ENCODE measurements at places on chromosomes 3 and 15.

- no peaks in the 10 kb centered on the region for H3K27me3 ChIP-seq
- no peak overlapping the region for H3K27ac ChIP-seq
- peaks cover 90% of the 10 kb centered on the region for H3K36me3 ChIP-seq
- no peak overlapping the region for H3K4me3 ChIP-seq
- H3K4me1 ChIP-seq: no peaks in the 10 kb centered on the region
These were observed 8.9 kb upstream of the FAM131A start for GRCh38 chr3:184328516-184328915.

GRCh38 chr3:126348308-126348920, 8.8 kb downstream of the KLF15 start:
- H3K4me1 ChIP-seq: no peaks in the 10 kb centered on the region
- DNase-seq: no peak
- H3K27ac ChIP-seq: no peak overlapping the region
- H3K27me3 ChIP-seq: no peaks in the 10 kb centered on the region
- no peak overlapping the region for H3K4me3 ChIP-seq

DNA sequence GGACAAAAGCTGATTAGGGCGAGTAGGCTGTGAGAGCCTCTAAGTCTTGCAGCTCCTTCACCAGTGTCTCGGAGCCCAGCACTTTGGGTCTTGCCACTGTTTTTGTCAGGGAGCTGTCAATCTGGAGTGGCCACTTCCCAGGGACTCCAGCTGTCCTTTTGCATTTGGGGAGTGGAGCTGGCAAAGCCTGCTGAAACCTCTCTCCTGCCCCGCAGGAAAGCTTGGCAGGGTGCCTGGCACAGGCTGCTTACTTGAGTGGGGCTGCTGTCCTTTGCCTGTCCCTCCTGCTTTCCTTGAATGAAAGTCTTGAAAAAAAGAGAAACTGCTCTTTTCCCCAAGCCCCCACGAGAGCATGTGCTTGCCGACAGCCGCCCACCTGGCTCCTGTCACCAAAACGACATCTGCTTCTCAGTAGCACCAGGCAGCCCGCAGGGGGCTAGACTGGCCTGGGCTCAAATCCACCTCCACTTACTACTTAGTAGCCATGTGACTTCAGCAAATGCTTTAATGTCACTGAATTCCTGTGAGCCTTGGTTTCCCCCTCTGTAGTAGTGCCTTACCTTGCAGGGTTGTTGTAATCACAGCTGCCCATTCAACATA, 13.7 kb downstream of the USP13 start:
- H3K27ac ChIP-seq: peak overlapping the region; percentile 74
- no peak overlapping the region for H3K4me3 ChIP-seq
- H3K27me3 ChIP-seq: no peaks in the 10 kb centered on the region
- H3K36me3 ChIP-seq: no peaks in the 10 kb centered on the region
- peak; percentile 79 for DNase-seq

DNA sequence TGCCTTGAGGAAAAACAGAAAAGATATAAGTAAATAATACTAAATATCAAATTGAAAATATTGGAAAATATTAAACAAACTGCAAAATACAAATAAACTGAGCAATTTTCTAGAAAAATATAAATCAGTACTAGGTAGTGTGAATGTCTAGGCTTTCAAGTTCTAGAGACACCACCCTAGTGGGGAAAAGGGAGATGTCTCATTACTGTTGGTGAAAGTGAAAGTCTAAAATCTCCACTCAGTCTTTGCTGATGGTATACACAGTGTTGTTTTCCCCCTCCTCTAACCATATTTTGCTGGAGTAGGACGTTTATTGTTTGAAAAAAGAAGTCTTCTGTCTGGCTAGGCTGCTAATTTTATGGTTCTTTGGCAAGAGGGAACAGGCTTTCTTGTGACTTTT, 1368.9 kb downstream of the OTOL1 start:
- no peak overlapping the region for H3K4me3 ChIP-seq
- no peak overlapping the region for H3K27ac ChIP-seq
- no peak for DNase-seq
- H3K36me3 ChIP-seq: no peaks in the 10 kb centered on the region
- H3K27me3 ChIP-seq: no peaks in the 10 kb centered on the region

DNA sequence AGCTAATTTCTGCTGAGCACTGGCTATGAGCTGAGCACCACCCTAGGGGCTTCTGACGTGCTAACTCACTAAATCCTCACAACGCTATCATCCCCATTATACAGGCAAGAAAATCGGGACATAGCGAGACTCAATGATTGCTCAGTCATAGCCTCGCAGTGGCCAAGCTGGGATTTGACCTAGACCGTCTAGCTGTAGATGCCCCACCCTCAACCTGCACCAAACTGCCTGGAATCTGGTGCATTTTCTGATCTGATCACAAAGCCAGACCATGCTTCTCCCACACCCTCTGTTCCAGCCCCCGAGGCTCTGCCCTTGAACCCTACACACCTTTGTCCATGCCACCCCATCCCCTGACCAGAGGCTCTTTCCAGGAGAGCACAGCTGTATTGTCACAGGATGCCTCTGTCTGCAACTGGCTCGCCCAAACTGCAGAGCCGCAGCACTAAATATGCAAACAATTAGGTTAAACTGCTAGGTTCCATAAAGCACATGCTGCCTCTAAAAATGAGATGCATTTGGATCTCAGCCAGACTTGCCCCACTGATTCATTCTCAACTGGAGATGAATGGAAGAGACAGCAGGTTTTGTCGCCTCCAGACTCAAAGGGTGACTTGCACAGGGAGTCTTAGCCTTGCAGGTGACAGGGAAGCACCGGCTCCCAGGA, 95.2 kb downstream of the NUP210 start:
- no peak overlapping the region for H3K27ac ChIP-seq
- no peak overlapping the region for H3K4me3 ChIP-seq
- H3K36me3 ChIP-seq: peaks cover 5% of the 10 kb centered on the region
- DNase-seq: no peak

DNA sequence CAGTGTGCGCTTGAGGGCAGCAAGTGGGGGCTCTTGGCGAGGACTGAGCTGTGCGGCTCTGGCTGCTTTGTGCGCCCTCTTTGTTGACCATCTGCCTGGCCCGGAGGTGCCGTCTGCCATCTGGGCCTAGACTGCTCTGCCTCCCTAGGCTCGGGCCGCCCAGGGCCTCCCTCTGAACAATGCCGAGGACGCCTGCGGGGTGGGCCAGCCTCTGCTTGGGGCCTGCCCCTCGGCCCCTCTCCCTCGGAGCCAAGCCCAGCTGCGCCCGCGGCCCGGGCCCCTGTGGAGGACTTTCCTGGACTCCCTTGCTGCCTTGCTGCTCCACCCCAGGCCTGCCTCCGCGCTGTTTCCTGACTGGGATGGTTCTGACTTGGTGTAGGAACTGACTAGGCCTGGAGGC, 31.9 kb upstream of the SPSB4 start:
- no peak overlapping the region for H3K4me3 ChIP-seq
- H3K27me3 ChIP-seq: no peaks in the 10 kb centered on the region
- no peak for DNase-seq
- no peak overlapping the region for H3K27ac ChIP-seq

GRCh38 chr3:14211621-14212020, 33.0 kb downstream of the LSM3 start:
- no peak overlapping the region for H3K4me3 ChIP-seq
- no peaks in the 10 kb centered on the region for H3K36me3 ChIP-seq
- no peak overlapping the region for H3K27ac ChIP-seq
- H3K4me1 ChIP-seq: no peaks in the 10 kb centered on the region
- DNase-seq: no peak

DNA sequence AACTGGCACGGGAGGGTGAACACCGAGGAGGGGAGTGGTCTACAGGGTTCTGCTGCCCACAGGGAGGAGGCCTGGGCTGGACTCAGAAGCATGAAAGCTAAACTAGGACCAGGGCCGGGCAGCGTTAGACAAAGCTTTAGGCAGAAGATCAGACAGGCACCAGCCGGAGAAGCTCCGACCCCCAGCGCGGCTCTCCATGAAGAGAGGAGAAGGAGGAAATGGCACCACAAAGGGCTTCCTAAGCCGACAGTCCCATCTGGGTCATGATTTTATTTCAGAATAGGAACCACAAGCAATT, 61.2 kb downstream of the RUBCN start:
- no peak for DNase-seq
- no peaks in the 10 kb centered on the region for H3K4me1 ChIP-seq
- H3K36me3 ChIP-seq: peaks cover 43% of the 10 kb centered on the region
- H3K27me3 ChIP-seq: no peaks in the 10 kb centered on the region

- H3K4me1 ChIP-seq: peaks cover 5% of the 10 kb centered on the region
- peaks cover 69% of the 10 kb centered on the region for H3K36me3 ChIP-seq
- no peaks in the 10 kb centered on the region for H3K27me3 ChIP-seq
- H3K4me3 ChIP-seq: no peak overlapping the region
- no peak overlapping the region for H3K27ac ChIP-seq
- peak; percentile 84 for DNase-seq
These were observed 13.5 kb downstream of the UBAP1L start for GRCh38 chr15:65101411-65101890.

DNA sequence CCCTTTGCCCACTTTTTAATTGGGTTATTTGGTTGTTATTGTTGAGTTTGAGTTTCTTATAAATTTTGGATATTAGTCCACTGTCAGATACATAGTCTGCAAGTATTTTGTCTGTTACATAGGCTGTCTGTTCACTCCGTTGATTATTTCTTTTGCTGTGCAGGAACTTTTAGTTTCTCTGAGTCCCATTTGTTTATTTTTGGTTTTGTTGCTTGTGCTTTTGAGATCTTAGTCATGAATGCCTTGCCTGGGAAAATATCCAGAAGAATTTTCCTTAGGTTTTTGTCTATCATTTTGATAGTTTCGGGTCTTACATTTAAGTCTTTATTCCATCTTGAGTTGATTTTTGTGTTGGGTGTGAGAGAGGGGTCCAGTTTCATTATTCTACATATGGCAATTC, 254.5 kb downstream of the NLGN1 start:
- H3K4me3 ChIP-seq: no peak overlapping the region
- H3K4me1 ChIP-seq: no peaks in the 10 kb centered on the region
- H3K36me3 ChIP-seq: no peaks in the 10 kb centered on the region
- DNase-seq: no peak
- H3K27me3 ChIP-seq: no peaks in the 10 kb centered on the region

- H3K36me3 ChIP-seq: no peaks in the 10 kb centered on the region
- no peak overlapping the region for H3K27ac ChIP-seq
- no peak for DNase-seq
- no peaks in the 10 kb centered on the region for H3K27me3 ChIP-seq
- no peak overlapping the region for H3K4me3 ChIP-seq
These were observed 558.0 kb upstream of the TGFBR2 start for GRCh38 chr3:30048431-30048830.

GRCh38 chr3:15974647-15975046, 176.9 kb upstream of the ANKRD28 start:
- no peaks in the 10 kb centered on the region for H3K36me3 ChIP-seq
- peaks cover 2% of the 10 kb centered on the region for H3K4me1 ChIP-seq

DNA sequence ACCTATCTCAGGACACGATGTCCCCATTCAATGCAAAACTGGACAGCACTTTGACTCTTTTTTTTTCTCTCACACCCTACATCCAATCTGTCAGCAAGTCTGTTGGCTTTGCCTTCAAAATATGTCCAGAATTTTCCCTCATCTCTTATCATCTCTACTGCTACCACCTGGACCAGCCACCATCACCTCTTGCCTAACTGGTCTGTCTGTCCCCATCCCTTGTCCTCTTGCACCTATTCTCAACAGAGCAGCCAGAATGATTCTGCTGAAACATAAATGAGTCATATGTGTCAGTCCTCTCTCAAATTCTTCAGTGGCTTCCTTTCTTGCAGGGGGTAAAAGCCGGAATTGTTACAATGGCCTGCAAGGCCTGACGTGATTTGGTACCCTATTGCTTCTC, 105.8 kb downstream of the CYP19A1 start:
- no peaks in the 10 kb centered on the region for H3K27me3 ChIP-seq
- H3K4me1 ChIP-seq: no peaks in the 10 kb centered on the region
- H3K27ac ChIP-seq: no peak overlapping the region
- no peak for DNase-seq

GRCh38 chr15:62046078-62046743, 14.0 kb downstream of the VPS13C start:
- H3K27ac ChIP-seq: no peak overlapping the region
- no peaks in the 10 kb centered on the region for H3K36me3 ChIP-seq
- H3K4me1 ChIP-seq: no peaks in the 10 kb centered on the region
- H3K4me3 ChIP-seq: no peak overlapping the region

GRCh38 chr15:64333986-64334929, 21.7 kb downstream of the CSNK1G1 start:
- no peak overlapping the region for H3K4me3 ChIP-seq
- no peaks in the 10 kb centered on the region for H3K4me1 ChIP-seq
- H3K27me3 ChIP-seq: no peaks in the 10 kb centered on the region
- H3K36me3 ChIP-seq: no peaks in the 10 kb centered on the region
- no peak for DNase-seq
- no peak overlapping the region for H3K27ac ChIP-seq

- H3K4me1 ChIP-seq: peaks cover 2% of the 10 kb centered on the region
- H3K4me3 ChIP-seq: no peak overlapping the region
- peak overlapping the region; percentile 32 for H3K27ac ChIP-seq
These were observed 21.2 kb downstream of the CADM2 start for GRCh38 chr3:84980011-84980410.

DNA sequence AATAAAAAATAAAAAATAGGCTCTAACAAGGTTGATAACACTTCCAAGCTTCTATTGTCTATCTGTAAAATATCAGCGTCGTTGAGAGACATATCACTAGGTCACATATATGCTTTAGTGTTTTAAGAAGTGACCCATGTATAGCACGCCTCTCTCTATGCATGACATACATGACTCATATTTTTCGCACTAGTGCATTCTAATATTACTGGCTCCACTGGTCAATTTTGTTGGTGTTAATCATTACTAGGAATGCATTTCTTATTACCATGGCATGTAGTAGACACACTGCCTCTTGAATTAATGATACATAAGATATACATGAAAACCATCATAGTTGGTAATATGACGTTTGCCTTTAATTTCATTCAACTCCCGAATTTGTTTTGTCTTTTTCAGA, 203.1 kb downstream of the CHL1 start:
- no peak overlapping the region for H3K4me3 ChIP-seq
- H3K36me3 ChIP-seq: no peaks in the 10 kb centered on the region
- H3K4me1 ChIP-seq: no peaks in the 10 kb centered on the region

GRCh38 chr3:49121132-49121736, 611 bp upstream of the USP19 start:
- peaks cover 84% of the 10 kb centered on the region for H3K36me3 ChIP-seq
- H3K27ac ChIP-seq: peak overlapping the region; percentile 88
- no peaks in the 10 kb centered on the region for H3K27me3 ChIP-seq

- DNase-seq: no peak
- H3K4me1 ChIP-seq: no peaks in the 10 kb centered on the region
- H3K27ac ChIP-seq: no peak overlapping the region
- H3K27me3 ChIP-seq: no peaks in the 10 kb centered on the region
These were observed 148.9 kb upstream of the TSPAN3 start for GRCh38 chr15:77219841-77220240.

- H3K4me3 ChIP-seq: no peak overlapping the region
- H3K27ac ChIP-seq: no peak overlapping the region
- H3K27me3 ChIP-seq: peaks cover 4% of the 10 kb centered on the region
- no peak for DNase-seq
- no peaks in the 10 kb centered on the region for H3K36me3 ChIP-seq
These were observed 43.9 kb upstream of the SEC13 start for GRCh38 chr3:10364806-10365205.

GRCh38 chr3:132854856-132855535, 132.8 kb upstream of the NPHP3 start:
- H3K27ac ChIP-seq: no peak overlapping the region
- no peak overlapping the region for H3K4me3 ChIP-seq
- no peaks in the 10 kb centered on the region for H3K4me1 ChIP-seq

- DNase-seq: no peak
- H3K27me3 ChIP-seq: no peaks in the 10 kb centered on the region
- no peaks in the 10 kb centered on the region for H3K4me1 ChIP-seq
- no peak within 1 kb of the TSS for H3K4me3 ChIP-seq
- H3K36me3 ChIP-seq: no peaks in the 10 kb centered on the region
These were observed at the start of gene GPR171 for GRCh38 chr3:151203051-151203420. Gene GPR171, minus strand, starts transcription at chr3:151203216. Its CDS starts 3,830 bp downstream, at chr3:151199386.

All from muscle of leg (tissue), 16 donors.